ENCODE measurements at places on chromosomes 1 and 21.

- peak; percentile 70 for DNase-seq
These were observed 12.4 kb downstream of the ARPC5 start for GRCh38 chr1:183622884-183623785.

DNA sequence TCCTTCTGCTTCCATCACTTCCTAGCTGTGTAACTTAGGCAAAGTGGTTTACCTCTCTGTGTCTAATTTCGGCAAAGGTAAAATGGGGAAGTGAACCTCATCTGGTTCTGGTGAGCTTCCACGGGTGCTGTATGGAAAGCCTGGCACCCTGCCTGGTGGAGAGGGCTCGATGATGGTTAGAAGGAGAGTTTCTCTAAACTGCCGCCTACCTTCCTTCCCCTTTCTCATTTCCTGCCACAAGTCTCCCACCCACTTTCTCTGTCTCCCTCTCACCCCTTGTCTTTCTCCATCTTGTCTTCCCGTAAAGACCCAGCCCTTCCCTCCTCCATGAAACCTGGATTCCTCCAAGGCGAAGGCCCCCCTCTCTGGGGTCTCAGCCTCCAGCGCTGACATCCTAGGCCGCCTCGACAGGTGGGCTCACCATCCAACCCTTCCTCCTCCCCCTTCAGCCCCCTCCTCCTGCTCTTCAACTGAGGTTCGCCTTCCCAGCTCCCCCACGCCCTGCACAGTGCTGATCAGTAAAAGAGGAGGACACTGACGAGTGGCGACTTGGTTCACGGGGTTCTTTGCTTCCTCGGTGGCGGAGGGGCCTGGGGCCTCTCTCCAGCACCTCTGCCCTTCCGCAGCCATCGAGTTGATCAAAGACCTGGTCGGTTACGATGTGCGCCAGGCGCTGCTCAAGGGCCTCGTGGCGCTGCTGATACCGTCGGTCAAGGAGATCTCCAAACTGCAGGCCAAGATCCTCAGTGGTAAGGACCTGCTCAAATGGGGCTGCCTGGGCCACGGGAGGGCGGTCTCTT lies 7.3 kb downstream of the RNU5D-1 start:
- peak; percentile 39 for DNase-seq

DNA sequence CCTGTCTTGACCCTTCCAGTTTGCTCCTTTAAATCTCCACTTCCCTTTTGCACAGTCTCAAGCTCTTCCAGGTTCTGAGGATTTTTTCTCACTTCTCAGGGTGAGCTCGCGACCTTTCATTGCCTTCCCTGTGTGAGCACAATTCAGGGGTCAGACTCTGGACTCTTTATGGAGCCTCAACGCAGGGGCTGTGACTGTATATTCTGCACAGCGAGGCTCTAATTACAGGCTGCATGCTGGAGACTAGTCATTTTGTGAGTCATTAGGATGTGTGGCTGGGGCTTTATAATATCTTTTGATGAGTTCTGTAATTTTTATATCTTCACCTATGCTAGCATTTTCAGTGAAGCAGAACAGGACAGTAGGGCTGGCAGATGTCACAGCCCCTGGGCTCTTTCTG lies 270.7 kb downstream of the KAZN start:
- DNase-seq = no peak

DNA sequence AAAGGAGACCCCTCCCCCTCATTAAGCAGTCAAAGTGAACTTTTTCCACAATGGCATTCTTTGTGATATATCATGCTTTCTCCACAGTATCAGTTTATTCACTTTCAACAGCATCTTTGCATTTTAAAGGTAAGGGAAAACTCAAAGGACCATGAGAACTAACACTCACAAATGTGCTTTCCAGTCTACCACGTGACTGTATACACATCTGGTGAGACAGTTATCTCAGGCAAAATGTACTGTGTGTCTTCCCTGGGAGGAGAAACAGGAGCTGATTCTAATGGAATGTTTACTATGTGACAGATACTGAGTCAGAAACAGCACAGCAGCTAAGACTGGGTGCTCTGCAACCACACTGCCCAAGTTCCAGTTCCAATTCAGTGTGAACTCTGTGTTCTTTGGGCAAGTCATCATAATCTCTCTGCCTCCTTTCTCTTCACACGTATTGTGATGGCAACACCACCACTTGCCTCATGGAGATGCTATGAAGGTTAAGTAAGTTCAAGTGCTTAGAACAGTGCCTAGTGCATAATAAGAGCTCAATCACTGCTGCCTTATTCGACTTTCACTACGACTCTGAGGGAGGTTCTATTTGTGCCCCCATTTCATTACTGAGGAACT lies 79.0 kb downstream of the SLC45A1 start:
- peak; percentile 27 for DNase-seq

- no peak for DNase-seq
These were observed 23.4 kb downstream of the SCAF4 start for GRCh38 chr21:31708541-31708940.

DNA sequence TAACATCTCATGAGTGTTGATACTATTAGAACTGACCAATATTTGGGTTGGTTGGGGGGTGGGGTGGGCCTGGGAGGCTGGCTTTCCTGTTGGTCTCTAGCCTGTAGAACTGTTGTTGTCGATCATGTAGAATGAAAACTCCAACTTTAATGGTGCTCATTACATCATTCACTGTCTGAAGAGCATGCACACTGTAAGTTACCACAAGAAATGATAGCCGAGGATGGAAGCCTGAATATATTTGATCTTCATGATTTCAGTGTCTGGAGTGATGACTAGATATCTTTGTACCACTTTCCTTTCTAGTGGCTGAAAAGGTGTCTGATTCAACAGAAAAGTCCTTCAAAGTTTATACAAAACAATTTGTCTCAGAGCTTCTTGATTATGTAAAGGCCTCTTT lies 123.6 kb downstream of the XCL2 start:
- peak; percentile 24 for DNase-seq

GRCh38 chr1:36306210-36306901 lies at the start of gene SH3D21:
TSS of gene SH3D21 (plus strand) at chr1:36306368. CDS start at chr1:36306421, 53 bp downstream.
- peak; percentile 63 for DNase-seq

DNA sequence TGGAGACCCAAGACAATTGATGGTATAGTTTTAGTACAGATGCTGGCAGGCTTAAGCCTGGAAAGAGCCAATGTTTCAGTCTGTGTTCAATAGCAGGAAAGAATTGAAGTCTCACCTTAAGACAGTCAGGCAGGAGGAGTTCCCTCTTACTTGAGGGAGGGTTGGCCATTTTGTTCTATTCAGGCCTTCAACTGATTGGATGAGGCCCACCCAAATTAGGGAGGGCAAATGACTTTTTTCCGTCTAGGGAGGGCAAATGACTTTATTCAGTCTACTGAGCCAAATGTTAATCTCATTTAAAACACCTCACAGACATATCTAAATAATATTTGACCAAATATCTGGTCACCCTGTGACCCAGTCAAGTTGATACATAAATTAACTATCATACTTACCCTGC lies 31.4 kb upstream of the ELAVL4 start:
- no peak for DNase-seq

- no peak for DNase-seq
These were observed 41.5 kb downstream of the CDK18 start for GRCh38 chr1:205545991-205546390.

DNA sequence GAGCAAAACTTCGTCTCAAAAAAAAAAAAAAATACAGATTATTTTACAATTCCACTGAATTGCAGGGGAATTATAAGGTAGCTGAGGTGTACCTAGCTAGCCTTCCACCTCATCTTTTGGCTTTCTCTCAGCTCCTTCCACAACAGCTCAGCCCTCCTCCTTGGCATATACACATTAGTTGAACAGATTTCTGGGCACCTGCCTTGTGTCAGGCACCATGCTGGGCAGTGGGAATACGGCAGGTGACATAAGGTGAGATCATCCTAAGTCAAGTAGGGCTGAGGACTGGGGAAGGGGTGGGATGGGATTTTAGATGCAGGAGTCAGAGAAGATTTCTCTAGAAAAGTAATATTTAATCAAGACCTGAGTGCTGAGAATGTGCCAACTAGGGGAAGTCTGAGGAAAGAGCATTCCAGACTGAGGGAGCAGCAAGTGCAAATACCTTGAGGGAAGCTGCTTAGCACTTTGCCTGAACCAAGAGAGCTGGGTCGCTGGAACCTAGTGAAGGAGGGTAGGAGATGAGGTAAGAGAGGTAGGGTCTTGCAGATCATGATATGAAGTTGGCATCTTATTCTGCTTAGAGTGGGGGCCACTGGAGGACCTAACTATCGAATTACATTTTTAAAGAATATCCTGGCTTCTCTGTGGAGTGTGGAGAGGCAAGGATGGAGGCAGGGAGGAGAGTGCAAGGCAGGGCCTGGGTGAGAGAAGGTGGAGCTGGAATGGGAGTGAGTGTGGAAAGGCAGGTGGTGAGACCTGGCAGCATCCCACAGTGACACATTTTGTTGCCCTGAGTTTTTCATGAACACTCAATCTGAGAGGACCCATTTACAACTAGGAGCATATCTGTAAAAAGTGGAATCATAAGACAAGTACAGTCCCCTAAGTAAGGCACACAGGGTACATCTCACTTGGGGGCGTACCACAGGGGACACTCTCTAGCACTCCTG lies 28.2 kb downstream of the LAMC2 start:
- no peak for DNase-seq

DNA sequence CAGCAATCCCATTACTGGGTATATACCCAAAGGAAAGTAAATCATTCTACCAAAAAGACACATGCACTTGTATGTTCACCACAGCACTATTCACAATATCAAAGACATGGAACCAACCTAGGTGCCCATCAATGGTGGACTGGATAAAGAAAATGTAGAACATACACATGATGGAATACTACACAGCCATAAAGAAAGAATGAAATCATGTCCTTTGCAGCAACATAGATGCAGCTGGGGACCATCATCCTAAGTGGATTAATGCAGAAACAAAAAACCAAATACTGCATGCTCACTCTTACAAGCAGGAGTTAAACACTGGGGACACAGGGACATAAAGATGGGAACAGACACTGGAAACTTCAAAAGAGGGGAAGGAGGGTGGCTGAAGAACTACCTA lies 8.7 kb downstream of the ANP32E start:
- DNase-seq = no peak

DNA sequence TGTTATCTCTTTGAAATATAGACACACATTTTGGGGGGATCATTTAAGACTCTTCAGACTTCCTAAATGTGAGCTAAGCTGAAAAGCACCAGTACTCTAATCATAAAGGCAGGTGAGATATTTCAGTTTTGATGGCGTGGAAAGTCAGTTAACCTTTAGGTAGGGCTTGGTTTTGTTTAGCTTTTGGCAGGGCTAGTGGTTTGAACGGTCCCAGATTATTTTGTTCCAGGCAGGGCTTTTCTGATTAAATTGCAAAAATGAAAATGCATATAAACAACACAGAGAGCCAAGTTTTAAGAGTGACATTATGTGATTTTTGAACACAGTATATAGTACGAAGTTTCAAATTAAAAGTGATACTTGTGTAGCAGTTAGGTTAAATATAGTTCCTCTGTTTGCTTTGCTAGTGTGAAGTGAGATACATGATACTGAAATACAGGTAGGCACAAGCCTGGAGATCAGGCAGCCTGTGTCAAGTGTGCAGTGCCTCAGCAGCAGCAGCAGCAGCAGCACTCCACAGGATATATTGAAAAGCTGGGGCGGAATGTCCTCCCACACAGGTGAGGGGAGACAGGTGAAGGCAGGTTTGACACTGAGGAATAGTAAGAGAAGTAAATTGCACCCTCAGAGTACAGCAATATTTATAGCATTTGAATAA lies 47.4 kb downstream of the CAMTA1 start:
- no peak for DNase-seq

- DNase-seq = peak; percentile 83
These were observed 4.1 kb downstream of the AXDND1 start for GRCh38 chr1:179369751-179370341.

GRCh38 chr21:41885341-41886024 lies 6.3 kb upstream of the PRDM15 start:
- DNase-seq = no peak

GRCh38 chr1:155016231-155016831 lies 13.7 kb downstream of the ZBTB7B start:
- peak; percentile 22 for DNase-seq

DNA sequence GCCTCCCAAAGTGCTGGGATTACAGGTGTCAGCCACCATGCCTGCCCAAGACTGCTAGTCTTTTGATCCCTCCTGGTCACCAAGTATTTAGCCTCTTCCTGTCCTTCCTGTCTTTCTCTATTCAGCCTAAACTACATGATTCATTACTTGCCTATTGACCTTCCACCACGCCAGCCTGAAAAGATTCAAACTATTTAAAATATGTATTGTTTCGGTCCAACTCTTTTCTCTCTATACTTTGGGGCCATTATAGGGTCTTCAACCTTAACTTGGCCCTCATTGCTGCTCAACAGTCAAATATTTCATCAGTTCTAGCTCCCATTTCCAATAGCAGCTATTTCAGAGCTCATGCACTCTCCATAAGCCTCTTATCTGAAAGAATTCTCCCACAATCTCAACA lies 153.0 kb downstream of the TNFSF18 start:
- DNase-seq = no peak

- DNase-seq = peak; percentile 14
These were observed 257.3 kb downstream of the CAMTA1 start for GRCh38 chr1:7042322-7043190.

- peak; percentile 1 for DNase-seq
These were observed 59.6 kb upstream of the C1orf87 start for GRCh38 chr1:60133000-60133673.

GRCh38 chr1:156632355-156632754 lies 9.6 kb upstream of the BCAN start:
- DNase-seq = no peak

- DNase-seq = no peak
These were observed 54.6 kb upstream of the PRDX6 start for GRCh38 chr1:173422456-173422976.

DNA sequence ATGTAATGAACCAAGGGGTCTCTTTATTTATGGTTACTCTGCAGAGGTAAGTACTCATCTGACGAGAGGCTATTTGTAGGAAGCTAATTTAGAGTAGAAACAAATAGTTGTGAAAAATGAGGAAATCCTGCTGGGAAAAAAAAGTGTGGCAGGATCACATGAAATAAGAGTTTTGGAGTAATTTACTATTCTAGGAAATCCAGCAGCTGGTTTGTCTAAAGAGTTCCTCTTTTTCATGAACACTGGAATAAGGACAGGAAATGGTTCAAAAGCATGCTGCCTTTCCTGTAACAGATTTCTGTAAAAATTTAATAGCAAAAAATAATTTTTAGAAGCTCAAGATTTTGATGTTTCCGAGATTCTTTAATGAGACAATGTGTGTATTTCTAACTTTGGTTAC lies 177.3 kb downstream of the CHRM3 start:
- DNase-seq = no peak

DNA sequence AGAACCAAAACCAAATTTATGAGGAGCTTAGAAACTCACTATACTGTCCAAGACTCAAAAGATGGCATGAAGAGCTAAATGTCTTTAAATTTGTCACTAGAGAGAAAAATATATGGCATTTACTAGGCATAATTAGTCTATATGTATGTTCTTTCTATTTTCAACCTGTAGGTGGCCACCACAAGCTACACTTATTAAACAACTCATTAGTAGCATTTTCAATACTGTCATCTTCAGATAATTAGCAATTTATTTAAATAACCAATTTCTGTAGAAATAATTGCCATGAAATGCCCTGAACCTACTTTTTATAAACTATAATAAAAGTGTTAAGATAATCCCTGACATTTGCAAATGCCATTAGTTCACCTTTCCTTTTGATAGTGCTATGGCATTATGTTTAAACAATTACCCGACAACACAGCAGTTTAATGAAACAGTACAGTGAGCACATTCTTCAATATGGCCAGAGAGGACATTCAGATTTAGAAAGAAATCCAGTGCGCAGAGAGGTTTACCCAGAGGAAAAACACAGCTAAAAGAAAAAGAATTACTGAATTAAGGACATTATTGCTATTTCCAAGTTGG lies 522.5 kb downstream of the PTBP2 start:
- DNase-seq = peak; percentile 5

- DNase-seq = no peak
These were observed 4.4 kb downstream of the NHLH1 start for GRCh38 chr1:160371346-160371631.

GRCh38 chr21:31743712-31744111 lies 11.8 kb upstream of the SCAF4 start:
- no peak for DNase-seq

All from CD4-positive, alpha-beta T cell treated with Interleukin-17A for 1 hour (primary cell).